ENCODE measurements at places on chromosomes 1 and 21.

DNA sequence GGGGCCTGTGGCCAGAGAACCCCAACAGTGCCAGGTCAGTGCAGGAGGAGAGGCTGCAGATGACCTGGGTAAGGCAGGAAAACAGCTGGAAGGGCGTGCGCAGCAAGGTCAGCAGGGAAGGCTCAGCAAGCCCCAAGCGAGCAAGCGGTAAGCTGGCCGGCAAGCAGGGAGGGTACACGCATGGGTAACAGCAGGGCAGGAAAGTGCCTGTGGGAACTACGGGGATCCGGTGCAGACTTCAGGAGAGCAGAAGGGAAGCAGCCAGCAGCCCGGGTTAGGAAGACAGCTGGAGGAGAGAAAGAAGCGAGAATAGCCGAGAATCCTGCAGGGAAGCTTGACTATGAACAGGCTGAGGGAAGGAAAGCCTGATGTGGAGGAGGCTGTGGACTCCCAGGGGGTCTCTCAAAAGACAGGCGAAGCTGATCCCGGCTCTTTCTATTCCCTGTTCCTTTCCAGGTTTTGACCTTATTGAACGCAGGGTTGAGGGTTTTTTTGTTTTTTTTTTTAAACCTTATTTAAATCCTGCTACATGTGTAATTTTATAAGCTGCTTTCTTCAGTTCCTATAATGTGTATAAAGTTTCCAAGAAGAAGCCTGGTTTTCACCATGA, 20.9 kb downstream of the UMODL1 start:
- no peak for DNase-seq

- no peak for DNase-seq
These were observed 55.0 kb downstream of the ELAVL4 start for GRCh38 chr1:50163680-50164079.

GRCh38 chr1:219329578-219329977, 155.9 kb downstream of the LYPLAL1 start:
- DNase-seq: no peak

DNA sequence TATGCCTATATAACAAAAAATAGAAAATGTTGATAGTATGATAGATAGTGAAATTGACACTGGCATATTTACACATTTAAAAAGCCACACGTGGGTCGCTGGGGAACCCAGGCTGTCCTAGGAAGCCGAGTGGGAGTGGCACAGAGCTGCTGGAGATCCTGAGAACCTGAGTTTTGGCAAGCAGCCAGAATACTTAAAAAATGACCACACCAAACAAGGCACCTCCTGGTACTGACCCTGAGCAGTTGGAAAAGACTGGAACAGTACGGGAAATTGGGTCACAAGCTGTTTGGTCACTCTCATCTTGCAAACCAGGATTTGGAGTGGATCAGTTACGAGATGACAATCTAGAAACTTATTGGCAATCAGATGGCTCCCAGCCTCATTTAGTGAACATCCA, 111.5 kb downstream of the ZFYVE9 start:
- DNase-seq: no peak

GRCh38 chr1:53984726-53985125, 33.3 kb downstream of the LDLRAD1 start:
- no peak for DNase-seq

DNA sequence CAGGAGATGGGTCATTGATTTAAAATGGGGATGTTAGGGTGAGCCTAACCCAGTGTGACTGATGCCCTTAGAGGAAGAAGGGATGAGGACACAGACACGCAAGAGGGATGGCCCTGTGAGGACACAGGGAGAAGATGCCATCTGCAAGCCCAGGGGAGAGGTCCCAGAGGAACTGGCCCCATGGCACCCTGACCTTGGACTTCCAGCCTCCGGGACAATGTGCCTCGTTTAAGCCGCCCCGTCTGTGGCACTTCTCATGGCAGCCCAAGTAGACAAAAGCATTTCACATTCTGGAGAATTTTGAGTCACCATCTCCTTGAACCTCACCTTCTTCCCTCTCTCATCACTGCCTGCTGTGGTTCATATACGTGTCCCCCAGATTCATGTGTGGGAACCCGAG, 20.1 kb upstream of the PCBP3 start:
- no peak for DNase-seq

DNA sequence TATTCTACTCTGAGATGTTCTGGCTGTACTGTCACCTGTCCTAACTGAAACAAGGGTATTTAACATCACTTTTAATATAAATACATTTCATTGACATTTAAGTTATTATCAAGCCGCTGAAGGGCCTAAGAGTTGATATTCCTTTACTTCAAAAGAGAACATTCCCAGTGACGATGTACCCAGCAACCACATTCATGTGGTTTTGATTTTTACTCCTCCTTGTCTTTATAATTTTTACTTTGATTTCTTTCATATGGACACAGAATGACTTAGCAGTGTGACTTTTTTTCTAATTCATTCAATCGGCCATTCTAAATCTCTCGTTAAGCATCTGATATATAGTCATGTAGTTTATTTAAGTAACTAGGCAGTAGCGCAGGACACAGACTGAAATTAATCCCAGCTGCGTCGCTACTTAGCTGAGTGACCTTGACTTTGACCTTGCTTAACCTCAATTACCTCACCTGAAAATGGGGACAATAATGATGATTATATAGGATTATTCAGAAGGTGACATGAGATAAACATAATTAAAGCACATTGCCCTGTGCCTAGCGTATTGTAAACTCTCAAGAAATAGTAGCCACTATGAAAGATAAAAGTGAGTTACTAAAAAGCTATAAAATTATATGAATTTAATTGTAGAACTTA, 476.6 kb downstream of the SETD4 start:
- no peak for DNase-seq

DNA sequence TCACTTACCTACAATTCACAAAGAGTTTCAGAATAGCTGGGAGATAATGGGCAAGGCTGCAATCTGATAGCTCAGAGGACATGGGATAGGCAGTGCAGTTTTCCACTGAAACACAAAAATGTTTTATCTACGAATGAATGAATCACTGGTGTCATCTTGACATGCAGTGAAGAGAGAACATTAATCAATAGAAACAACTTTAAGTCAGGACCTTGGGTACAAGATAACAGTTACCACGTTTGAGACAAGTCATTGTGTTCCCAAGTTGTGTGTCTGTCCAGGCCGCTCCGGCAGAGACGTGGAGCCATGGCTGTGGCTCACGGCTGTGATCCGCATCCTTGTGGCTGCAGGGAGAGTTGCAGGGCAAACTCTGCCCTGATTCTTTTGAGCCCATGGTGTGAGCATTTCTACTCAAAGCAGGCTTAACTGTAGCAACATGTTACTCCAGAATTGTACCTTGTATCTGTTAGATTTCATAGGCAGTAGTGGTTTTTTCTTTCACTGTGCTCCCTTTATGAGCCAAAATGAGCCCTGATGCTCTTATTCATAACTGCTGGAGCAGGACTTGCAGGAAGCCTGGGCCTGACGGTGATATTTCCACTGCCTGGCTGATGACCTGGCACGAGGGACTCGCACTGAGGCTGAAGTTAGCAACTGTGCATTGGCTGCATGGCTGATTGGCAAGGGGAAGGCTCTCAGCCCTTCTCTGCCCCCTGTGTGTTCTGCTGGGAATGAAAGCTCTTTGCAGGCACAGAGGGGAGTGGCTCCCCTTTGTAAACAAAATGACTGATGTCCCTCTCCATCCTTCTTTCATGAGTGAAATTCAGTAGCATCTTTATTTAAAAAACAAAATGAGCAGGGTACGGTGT, 465.2 kb downstream of the AJAP1 start:
- DNase-seq: no peak
